ENCODE measurements at places on chromosomes 6 and 20.

DNA sequence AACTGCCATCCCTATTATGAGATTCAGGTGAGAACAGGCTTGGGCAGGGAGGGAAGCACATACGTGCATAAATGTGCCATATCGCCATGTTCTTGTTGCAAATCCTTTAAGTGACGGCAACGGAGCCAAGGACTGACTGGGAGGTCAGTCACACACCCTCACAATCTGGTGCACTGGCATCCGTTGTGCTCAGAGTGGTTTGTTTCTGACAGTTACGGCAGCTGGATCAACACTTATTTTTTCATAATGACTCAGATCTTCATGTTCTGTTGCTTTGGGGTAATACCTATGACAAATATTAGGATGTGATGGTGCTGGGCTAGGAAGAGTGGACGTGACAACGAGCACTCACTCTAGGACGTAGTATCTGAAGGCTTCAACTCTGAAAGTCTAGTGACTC is 56.2 kb upstream of the PREP start:
- peak; percentile 91 for DNase-seq

- DNase-seq: peak; percentile 42
Observed at GRCh38 chr6:129621252-129621651, 88.7 kb downstream of the ARHGAP18 start.

DNA sequence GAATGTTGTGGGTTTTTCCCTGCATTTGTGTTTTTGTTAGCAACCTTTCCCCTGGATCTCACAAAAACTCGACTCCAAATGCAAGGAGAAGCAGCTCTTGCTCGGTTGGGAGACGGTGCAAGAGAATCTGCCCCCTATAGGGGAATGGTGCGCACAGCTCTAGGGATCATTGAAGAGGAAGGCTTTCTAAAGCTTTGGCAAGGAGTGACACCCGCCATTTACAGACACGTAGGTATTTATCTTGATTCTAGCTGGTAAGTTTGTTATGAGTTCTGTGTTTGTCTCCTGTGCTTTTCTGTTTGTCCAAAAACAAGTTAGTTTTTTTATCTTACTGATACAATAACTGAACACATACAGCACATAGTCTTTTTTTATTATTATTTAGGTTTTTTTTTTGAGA is 3.0 kb downstream of the SLC25A27 start:
- no peak for DNase-seq

GRCh38 chr20:1335961-1336698 is 7.2 kb upstream of the SDCBP2 start:
- DNase-seq: no peak

- DNase-seq: no peak
Observed at GRCh38 chr6:159695984-159696383, 2.9 kb upstream of the SOD2 start.

DNA sequence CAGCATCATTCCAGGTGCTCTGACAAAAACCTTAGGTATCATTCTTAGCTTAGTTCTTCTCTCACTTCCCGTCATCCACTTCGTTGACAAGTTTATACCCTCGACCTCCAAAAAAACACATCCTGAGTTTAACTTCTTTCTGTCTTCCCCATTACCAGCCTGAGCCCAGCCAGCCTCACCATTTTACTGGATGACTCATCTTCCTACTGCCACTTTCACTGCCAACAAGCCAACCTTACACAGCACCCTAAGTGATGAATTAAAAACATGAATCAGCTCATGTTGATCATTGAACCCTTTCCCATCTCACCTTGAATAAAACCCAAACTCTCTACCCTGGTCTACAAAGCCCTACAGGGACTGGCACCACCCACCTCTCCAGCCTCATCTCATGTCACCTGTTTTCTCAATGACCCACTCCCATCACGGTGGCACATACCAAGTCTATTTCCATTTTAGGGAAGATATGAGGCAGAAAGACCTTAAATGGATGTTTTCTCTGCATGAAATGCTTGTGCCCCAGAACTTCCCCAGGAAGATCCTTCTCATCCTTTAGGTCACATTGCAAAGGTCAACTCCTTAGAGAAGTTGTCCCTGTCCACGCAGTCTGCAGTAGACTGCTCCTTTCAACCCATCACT is 9.9 kb upstream of the UST start:
- peak; percentile 70 for DNase-seq

DNA sequence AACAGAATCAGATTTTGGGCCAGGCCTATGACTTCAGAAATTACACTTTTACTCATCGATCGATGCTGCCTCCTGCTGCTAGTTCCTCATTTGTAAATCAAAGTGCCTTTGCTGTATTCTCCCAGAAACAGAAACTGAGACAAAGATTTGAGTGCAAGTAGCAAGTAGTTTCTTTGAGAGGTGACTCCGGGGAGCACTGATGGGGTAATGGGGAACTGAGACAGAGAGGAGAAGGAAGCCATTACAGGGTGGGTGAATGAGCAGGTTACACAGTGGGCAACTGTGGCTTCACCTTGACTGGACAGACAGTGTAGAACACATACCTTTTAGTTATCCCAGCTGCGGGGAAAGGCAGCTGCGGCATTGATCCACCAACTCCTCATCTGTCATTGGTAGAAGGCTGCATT is 9.7 kb upstream of the CD40 start:
- DNase-seq: peak; percentile 11

- DNase-seq: no peak
Observed at GRCh38 chr20:47055699-47056369, 161.2 kb downstream of the EYA2 start.

GRCh38 chr20:10984913-10985312 is 311.1 kb upstream of the JAG1 start:
- DNase-seq: no peak

- no peak for DNase-seq
Observed at GRCh38 chr6:101747160-101747559, 353.7 kb downstream of the GRIK2 start.

DNA sequence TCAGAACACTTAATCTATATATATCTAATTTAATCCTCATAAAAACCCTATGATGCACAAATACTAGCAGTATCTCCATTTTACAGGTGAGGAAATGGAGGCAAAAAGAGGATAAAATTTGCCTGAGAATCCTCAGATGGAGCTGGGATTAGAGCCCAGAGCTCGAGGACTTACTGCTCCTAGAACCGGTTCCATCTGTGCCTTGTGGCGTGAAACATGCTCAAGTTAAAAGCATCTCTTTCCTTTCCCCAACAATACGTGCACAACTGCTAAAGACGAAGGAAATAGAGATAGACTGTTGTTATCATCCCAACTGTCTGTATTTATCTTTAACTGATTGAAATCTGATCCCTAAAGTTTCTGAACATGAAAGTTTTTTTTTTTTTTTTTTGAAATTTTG is 367.6 kb upstream of the SOX4 start:
- DNase-seq: no peak

GRCh38 chr6:164531736-164532135 is 777.7 kb downstream of the C6orf118 start:
- no peak for DNase-seq

DNA sequence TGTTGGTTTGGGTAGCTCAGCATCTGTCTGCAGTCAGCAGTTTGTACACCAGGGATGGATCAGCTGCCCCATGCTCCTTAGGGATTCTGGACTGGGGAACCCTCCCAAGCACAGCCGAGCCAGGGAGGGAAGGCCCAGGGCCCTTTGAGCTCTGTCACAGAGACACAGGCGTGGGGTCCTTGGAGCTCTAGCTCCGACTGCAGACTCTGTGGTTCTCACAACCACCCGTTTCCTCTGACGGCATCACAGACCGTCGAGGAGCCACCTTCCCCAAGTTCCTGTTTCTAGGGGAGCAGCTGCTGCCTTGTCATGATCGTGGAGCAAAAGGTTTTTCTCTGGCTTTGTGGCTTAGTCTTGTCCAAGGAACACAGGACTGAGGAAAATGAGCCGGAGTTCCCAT is at the start of gene SLA2:
SLA2 (minus strand) TSS at position 199 of the 400 bp plus-strand sequence. CDS start 4,861 bp downstream, outside the sequence.
- peak; percentile 83 for DNase-seq

GRCh38 chr6:143553337-143553736 is 41.8 kb upstream of the FUCA2 start:
- DNase-seq: no peak

GRCh38 chr20:20150241-20150640 is 97.9 kb downstream of the CFAP61 start:
- no peak for DNase-seq

DNA sequence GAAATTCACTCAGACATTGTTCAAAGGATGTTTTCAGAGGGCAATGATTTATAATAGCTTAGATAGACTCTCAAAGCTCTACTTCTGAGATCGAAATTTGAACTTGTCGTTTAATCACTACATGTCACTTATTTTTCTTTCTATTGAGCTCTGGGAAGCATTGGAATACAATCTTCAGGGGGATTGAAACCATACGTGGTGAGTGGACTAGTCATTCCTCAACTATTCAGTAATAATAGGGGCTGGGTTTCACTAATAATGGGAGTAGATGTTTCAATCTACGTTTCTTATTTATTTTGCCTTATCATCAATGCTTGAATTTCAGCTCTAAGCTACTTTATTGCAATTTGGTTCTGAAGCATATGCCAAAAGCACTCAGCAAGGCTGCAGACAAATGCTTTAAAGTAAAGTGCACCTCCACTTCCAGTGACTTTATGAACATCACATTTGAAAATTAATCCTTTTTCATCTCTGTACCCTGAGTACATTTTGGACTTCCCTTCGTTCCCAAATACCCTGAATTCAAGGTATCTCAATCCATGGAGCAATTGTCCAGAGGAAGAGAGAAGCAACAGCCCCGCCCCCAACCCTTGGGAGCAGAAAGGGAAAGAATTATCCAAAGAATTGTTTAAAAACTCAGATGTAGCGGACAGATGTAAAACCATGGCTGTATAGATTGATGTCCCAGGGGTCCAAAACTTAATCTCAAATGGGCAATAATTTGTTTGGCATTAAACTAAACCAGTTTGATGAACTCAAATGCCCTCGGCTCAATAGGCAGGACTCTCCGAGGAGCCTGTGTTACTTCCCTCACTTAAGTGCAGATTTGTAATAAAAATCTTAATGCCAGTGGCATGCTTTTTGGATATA is 68.1 kb downstream of the HFE start:
- peak; percentile 18 for DNase-seq

GRCh38 chr6:158287047-158287446 is 25.2 kb upstream of the TULP4 start:
- no peak for DNase-seq

DNA sequence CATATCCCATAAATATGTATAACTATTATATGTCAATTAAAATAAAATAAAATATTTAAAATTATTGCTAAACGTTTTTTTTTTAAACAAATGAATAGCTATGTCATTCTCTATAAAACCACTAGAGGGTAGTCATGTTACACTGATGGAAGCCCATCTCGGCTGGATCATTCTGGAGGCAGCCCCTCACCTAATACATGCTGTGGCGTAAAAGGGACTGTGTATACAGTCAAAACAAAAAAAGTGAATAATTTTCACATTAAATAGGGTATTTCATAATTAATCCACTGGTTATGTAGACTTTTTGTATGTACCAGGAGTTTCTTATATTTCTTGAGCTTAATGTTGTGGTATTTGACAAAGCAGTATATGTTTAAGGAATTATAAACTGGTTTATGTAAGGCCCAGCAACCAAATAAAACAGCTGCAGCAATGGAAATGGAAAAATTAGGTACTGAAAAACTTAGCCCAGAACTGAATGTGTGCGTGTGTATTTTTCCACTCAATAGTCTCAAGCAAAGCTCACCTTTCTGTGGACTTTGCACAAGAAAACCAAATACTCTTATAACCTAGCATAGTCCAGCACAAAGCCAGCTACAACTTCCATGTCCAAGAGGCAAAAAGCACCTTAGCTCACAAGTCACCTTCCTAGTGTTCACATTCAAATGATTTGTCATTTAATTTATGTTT is 81.7 kb downstream of the COL9A1 start:
- peak; percentile 26 for DNase-seq

DNA sequence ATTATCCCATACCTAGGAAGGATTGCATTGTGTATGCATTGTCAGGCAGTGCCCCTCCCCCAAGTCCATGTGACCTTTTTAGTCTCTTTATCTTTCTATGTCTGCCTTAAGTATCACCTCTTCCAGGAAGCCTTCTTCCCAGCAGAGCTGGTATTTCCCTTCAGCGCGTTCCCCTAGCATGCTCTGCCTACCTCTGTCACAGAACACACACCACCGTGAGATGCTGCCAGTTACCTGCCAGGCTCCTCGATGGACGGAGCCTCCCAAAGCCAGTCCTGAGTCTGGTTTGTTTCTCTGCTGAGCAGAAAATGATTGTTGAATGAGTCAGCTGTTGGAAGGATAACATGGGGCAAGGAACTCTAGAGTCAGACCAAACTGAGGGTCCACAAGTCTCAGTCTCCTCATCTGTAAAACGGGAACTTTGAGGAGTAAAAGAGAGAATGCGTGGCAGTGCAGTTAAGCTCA is 11.3 kb upstream of the ZNF335 start:
- no peak for DNase-seq

- DNase-seq: no peak
Observed at GRCh38 chr6:158680481-158680880, 30.6 kb downstream of the SYTL3 start.

GRCh38 chr6:35810971-35811698 is 6.0 kb downstream of the LHFPL5 start:
- peak; percentile 23 for DNase-seq

GRCh38 chr6:53230775-53231467 is 82.3 kb upstream of the GCM1 start:
- no peak for DNase-seq

- DNase-seq: no peak
Observed at GRCh38 chr6:8192067-8192466, 89.7 kb upstream of the EEF1E1 start.

- no peak for DNase-seq
Observed at GRCh38 chr6:135972586-135972985, 121.1 kb downstream of the PDE7B start.

DNA sequence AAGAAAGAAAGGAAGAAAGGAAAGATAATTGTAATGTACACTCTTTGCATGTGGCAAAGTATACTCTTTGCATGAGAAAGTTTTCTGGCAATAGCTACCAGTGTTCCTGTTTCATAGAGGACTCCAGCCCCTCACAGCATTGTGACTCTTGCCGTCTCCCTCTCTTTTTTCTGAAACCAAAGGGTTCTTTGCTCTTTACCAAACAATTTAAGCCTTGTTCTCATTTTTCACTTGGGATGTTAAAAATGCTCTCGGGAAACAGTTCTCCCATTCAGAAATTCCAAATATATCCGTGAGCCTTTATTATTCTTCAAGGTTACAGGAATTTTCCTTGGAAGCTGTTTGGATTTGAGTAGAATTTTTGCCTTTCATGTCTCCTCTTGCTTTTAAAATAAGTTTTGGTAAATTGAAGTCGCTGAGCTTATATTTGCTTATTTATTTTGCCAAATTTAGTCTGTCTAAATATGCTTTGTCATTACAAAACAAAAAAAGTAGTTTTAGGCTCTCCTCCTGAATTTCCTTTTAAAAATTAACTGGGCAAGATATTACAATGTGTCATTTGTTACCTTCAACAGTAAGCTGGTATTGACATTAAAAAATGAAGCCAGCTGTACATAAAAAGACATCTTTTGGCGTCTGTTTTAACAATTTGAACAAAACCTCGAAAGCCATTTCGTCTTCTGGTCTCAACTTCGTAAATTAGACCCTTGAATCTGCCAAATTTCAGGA is 103.8 kb upstream of the ARMC2 start:
- no peak for DNase-seq

GRCh38 chr6:162651505-162651904 is 76.1 kb downstream of the PRKN start:
- no peak for DNase-seq

- DNase-seq: no peak
Observed at GRCh38 chr6:117079951-117080350, 185.4 kb upstream of the VGLL2 start.
